ENCODE measurements at places on chromosomes 6 and 20. TPM values are rescaled to one million over a fixed set of nuclear protein-coding genes. Genes with fewer than 3 reads are reported as not detected.

Gene FAM83C
- total RNA-seq, result not detected

Gene SIRPB2
- total RNA-seq, result not detected

Gene OPRL1
- 2.3 TPM for total RNA-seq

Gene SLC22A7
- not detected for total RNA-seq

All from smooth muscle cell of the coronary artery (primary cell).